ENCODE measurements at places on chromosomes 6 and 20.

GRCh38 chr6:71889366-71889765 is 3.0 kb downstream of the RIMS1 start:
- no peak for DNase-seq

DNA sequence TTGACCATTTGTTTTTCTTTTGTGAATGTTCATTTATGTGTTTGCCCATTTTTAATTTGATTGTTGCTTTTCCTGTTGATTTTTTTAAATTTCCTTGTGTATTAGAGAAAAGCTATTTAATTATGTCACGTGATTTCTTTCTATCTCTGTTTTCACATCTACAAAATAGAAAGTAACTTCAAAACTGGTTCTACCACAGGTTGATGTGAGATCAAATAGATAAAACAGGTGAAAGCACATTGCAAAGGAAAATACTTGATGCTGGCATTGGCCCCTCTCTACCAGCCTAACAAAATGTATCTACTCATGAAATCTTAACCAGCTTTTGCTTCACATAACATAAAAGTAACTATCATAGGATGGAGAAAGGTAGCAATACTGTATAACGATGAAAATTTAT is 129.2 kb downstream of the TMEM242 start:
- no peak for DNase-seq

GRCh38 chr20:46559685-46560440 is 9.4 kb upstream of the OCSTAMP start:
- no peak for DNase-seq

DNA sequence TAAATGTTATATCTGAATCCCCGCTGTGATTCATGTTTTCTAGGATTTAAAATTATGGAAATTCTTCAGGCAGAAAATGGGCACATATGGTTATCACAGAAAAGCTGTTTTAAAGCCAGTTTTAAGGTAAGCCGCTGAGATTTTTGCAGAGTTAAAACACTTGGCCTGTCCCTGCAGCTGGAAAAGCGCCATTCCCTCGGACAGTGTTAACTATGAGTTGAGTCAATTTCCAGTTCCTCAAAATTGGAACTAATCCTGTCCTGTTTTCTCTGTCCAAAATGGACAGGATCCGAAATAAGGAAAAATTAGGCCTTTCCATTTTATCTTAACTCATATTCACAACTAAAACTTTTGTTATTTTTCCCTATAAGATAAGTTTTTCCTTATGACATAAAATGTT is 225.2 kb downstream of the SAMD5 start:
- no peak for DNase-seq

All from NCI-H69 (cell line).